Thymus (tissue), 14 donors: ENCODE measurements at places on chromosomes 5 and 9. TPM values are rescaled to one million over a fixed set of nuclear protein-coding genes. Genes with fewer than 3 reads are reported as not detected.
A peak's percentile ranks its signal among the peaks of the same experiment; 100 is the strongest.

GRCh38 chr5:179393078-179393477 is 47.8 kb upstream of the ADAMTS2 start:
- no peak for DNase-seq
- H3K36me3 ChIP-seq, result no peaks in the 10 kb centered on the region
- no peak overlapping the region for H3K4me3 ChIP-seq

DNA sequence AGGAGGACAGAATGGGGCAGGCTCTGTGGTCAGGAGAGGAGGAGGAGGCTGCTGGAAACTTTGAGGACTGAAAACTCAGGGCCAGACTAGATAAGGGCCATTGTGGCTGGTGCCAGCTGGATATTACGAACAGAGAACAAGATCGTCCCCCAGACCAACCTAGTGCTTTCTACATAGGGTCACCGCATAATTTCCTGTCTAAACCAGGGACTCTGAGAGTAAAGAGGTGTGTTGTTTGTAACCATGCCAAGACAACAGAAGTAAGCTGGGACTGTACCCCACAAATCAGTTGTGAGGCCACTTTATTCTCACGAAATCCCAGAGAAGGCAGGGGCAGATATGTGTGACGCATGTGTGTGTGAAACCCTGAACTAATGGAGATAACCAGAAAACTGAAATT is 20.3 kb upstream of the GFPT2 start:
- no peaks in the 10 kb centered on the region for H3K36me3 ChIP-seq
- no peak overlapping the region for H3K4me3 ChIP-seq
- no peak for DNase-seq
- no peak overlapping the region for H3K27ac ChIP-seq
- H3K27me3 ChIP-seq, result peaks cover 2% of the 10 kb centered on the region
- no peaks in the 10 kb centered on the region for H3K4me1 ChIP-seq

- no peaks in the 10 kb centered on the region for H3K4me1 ChIP-seq
- no peaks in the 10 kb centered on the region for H3K27me3 ChIP-seq
- no peak overlapping the region for H3K27ac ChIP-seq
- DNase-seq, result no peak
Observed at GRCh38 chr5:57696825-57697570, 214.4 kb upstream of the ACTBL2 start.

- no peak for DNase-seq
- H3K36me3 ChIP-seq, result peaks cover 3% of the 10 kb centered on the region
- H3K4me3 ChIP-seq, result no peak overlapping the region
- no peak overlapping the region for H3K27ac ChIP-seq
- H3K27me3 ChIP-seq, result peaks cover 28% of the 10 kb centered on the region
Observed at GRCh38 chr9:127873886-127874285, 3.6 kb downstream of the AK1 start.

GRCh38 chr5:107578051-107578635 is 92.6 kb downstream of the EFNA5 start:
- H3K27ac ChIP-seq, result no peak overlapping the region
- no peaks in the 10 kb centered on the region for H3K27me3 ChIP-seq
- H3K36me3 ChIP-seq, result no peaks in the 10 kb centered on the region
- DNase-seq, result no peak

DNA sequence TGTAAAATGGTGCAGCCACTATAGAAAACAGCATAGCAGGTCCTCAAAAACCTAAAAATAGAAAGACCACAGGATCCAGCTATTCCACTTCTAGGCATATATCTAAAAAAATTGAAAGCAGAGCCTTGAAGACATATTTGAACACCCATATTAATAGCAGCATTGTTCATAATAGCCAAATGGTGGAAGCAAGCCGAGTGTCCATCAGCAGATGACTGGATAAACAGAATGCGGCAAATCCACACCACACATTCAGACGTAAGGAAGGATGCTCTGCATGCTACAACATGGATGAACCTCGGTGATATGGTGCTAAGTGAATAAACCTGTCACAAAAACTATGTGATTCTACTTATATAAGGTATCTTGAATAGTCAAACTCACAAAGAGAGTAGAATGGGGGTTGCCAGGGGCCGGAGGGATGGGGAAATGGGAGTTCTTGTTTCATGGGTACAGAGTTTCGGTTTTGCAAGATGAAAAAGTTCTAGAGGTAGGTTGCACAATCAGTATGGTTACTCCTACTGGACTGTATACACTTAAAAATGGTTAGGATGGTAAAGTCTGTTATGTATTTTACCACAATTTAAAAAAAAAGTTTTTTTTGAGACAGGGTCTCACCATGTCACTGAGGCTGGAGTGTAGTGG is 17.1 kb upstream of the HSD17B3 start:
- H3K4me1 ChIP-seq, result no peaks in the 10 kb centered on the region
- no peaks in the 10 kb centered on the region for H3K36me3 ChIP-seq
- no peaks in the 10 kb centered on the region for H3K27me3 ChIP-seq
- H3K27ac ChIP-seq, result no peak overlapping the region

- no peak overlapping the region for H3K27ac ChIP-seq
- H3K4me1 ChIP-seq, result peaks cover 5% of the 10 kb centered on the region
- H3K27me3 ChIP-seq, result peaks cover 60% of the 10 kb centered on the region
- DNase-seq, result no peak
- no peak overlapping the region for H3K4me3 ChIP-seq
Observed at GRCh38 chr5:141855265-141856036, 22.8 kb downstream of the PCDH1 start.

GRCh38 chr5:75037106-75037505 is 15.3 kb downstream of the GCNT4 start:
- DNase-seq, result no peak
- peaks cover 5% of the 10 kb centered on the region for H3K4me1 ChIP-seq
- no peak overlapping the region for H3K27ac ChIP-seq
- no peaks in the 10 kb centered on the region for H3K27me3 ChIP-seq

DNA sequence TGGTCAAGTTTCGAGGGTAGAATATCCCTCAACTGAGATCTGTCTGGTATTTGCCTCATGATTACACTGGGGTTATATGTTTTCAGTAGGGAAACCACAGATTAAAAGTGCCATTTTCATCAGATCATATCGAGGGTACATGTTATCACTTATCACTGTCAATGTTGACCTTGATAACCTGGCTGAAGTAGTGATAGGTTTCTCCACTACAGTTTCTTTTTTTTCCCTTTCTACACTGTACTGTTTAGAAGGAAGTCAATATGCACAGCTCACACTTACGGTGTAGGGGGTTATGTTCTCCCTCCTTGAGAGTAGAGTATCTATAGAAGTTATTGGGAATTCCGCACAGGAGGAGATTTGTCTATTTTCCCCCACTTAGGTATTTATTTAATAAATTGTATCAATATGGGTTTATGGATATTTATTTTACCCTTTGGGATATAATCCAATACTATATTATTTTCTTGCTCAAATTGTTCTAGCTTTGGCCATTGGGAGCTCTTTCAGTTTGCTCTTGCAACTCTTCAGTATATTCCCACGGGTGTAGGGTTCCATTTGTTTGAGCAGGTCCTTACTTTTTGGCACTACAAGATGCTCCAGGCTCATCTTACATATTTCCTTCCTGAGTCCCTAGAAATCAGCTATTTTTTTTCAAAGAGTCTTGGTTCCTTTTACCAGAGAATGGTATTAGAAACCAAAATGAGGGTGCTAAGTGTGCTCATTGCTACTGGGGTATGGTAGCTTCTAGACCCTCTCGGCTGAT is 444.5 kb downstream of the RAB3C start:
- no peak for DNase-seq
- H3K36me3 ChIP-seq, result peaks cover 17% of the 10 kb centered on the region
- H3K27ac ChIP-seq, result no peak overlapping the region

GRCh38 chr5:38634568-38635369 is 78.3 kb upstream of the LIFR start:
- DNase-seq, result no peak
- H3K4me1 ChIP-seq, result no peaks in the 10 kb centered on the region

DNA sequence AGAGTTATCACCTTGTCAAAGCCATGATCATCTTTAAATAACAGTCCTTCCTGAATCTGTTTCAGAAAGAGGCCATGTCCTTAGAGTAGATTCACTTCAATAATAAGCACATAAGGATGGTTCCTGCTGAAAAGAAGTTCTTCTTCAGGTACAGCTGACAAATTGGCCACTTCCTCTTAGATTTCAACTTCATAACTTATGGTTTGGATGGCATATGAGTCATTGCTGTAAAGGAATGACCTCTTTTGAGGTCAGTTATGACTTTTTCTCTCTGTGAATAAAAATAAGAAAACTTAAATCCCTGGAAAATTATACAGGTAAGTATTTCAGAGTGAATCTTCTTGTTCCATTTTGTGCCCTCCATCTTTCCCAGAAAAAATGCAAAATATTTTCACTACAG is 555.3 kb upstream of the ZNF462 start:
- H3K27ac ChIP-seq, result no peak overlapping the region
- no peak overlapping the region for H3K4me3 ChIP-seq
- H3K36me3 ChIP-seq, result no peaks in the 10 kb centered on the region
- no peak for DNase-seq
- H3K4me1 ChIP-seq, result no peaks in the 10 kb centered on the region

GRCh38 chr5:53109056-53109442 is 508 bp downstream of the MOCS2 start:
- H3K4me3 ChIP-seq, result peak overlapping the region; percentile 83
- DNase-seq, result peak; percentile 9
- peak overlapping the region; percentile 86 for H3K27ac ChIP-seq
- H3K4me1 ChIP-seq, result peaks cover 4% of the 10 kb centered on the region

DNA sequence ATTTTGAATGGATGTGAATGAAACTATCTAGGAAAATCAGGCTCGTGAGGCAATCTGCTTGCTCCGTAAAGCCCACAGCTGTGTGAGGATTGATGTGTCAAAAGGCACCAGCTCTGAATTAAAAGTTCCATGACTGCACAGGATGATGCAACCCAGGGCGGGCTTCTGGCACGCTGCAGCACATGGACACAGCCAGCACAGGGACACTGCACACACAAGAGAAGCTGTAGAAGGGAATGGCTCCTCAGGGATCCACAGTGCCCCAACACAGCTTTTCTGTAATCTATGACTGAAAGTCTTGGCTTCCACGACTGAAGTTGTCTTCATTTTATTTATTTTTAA is 151.0 kb downstream of the GCNT1 start:
- no peak for DNase-seq
- no peak overlapping the region for H3K4me3 ChIP-seq
- H3K27ac ChIP-seq, result no peak overlapping the region
- H3K36me3 ChIP-seq, result no peaks in the 10 kb centered on the region

DNA sequence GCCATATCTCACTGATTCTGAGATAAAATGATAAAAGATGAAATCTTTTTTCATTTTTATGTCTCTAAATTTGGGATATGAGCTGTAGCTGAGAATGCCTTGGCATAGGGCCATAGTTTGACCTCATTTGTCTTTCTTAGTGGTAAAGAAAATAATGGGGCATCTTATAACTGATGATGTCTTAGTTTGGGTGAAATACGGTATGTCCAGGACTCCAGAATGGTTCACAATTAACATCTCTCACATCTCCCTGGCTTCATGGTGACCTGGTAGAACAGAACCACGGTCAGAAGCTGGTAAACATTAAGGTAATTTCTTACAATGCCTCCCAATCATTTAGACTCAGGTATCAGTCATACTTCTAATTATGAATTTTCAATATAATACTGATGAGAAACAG is 250.8 kb downstream of the MAT2B start:
- H3K4me1 ChIP-seq, result no peaks in the 10 kb centered on the region
- no peaks in the 10 kb centered on the region for H3K27me3 ChIP-seq
- no peak for DNase-seq
- H3K27ac ChIP-seq, result no peak overlapping the region

GRCh38 chr5:17089001-17089400 is 128.4 kb upstream of the BASP1 start:
- H3K27me3 ChIP-seq, result no peaks in the 10 kb centered on the region
- no peak for DNase-seq
- no peak overlapping the region for H3K27ac ChIP-seq
- H3K4me3 ChIP-seq, result no peak overlapping the region
- H3K36me3 ChIP-seq, result no peaks in the 10 kb centered on the region
- no peaks in the 10 kb centered on the region for H3K4me1 ChIP-seq

The CAMK2A gene
- polyA plus RNA-seq, result 0.39 TPM

The PHF24 gene
- 0.37 TPM for polyA plus RNA-seq

The PCDHGA5 gene
- 0.18 TPM for polyA plus RNA-seq

The SLC34A3 gene
- 0.14 TPM for polyA plus RNA-seq

The LCN10 gene
- 12.5 TPM for polyA plus RNA-seq

The HARS1 gene
- 58.8 TPM for polyA plus RNA-seq

The MED22 gene
- 13.6 TPM for polyA plus RNA-seq

The SHB gene
- polyA plus RNA-seq, result 5.5 TPM
